Neural crest cell (in vitro differentiated cells): ENCODE measurements at places on chromosomes 5 and 9.

DNA sequence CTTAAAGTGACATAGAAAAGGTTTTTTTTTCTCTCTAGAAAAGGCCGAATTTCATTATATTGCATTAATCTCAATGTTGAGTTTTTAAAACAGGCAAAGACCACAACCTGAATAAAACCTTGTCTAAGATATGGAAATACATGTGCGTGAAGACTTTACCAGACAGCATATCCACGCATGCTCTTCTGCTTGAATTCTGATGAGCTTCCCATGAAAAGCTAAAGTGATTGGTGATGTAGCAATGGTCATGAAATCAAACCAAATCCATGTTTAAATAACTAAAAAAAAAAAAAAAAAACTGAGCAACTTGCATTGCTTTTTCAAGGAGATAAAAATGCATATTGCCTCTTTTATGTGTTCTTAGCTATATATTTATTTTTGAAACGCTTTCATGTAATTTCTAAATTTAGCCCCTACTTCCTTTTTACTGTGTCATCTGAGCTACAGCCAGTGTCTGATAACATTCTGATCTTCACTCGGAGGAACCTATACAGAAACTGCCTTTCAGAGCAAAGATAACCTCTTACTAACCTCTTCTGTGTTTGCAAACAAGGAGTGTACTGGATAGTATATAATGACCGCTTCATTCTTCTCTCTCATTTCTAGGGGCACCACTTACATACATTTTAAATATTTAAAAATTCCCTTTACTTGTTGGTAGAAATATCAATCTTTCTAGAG is 179.1 kb upstream of the GNA14 start:
- H3K4me1 ChIP-seq: peaks cover 34% of the 10 kb centered on the region
- H3K27ac ChIP-seq: no peak overlapping the region
- peaks cover 7% of the 10 kb centered on the region for H3K36me3 ChIP-seq
- no peaks in the 10 kb centered on the region for H3K27me3 ChIP-seq
- DNase-seq: no peak
- no peak overlapping the region for H3K4me3 ChIP-seq

DNA sequence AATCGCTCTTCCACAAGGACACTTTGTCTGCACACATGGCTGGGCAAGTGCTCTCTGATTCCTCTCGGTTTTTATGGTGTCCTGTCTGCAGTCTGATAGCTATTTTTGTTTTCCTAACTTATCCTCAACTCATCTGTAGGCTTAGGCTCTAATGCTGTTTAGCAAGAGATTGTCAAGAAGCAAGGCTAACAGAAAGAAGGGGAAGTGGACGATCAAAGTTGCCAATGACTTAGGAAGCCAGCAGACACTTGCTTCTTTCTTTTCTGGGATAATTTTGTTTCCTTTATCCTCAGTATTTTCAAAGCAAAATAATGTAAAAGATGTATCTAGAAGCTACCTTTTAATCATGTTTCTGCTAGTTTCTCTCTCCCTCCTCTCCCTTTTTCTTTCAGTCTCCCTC is 130.7 kb downstream of the PRKACG start:
- no peak overlapping the region for H3K27ac ChIP-seq
- no peak for DNase-seq
- no peaks in the 10 kb centered on the region for H3K27me3 ChIP-seq
- H3K4me1 ChIP-seq: no peaks in the 10 kb centered on the region

DNA sequence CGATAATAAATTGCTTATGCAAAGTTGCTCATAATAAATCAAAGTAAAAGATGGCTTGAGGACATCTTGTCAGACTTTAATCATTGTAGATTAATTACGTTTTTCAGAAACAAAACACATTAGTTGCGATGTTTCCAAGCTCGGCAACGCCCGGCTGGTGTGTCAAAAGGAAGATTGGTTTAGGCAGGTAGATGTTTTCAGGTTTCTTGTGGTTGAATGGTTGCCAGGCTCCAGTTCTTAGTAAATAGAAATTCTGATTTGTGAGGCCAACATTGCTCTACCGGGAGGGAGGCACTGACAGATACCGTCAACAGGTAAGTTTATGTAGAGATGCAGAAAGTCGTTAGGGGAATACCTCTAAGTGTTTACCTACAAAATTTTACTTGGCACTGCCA is 280.3 kb downstream of the NPR3 start:
- no peaks in the 10 kb centered on the region for H3K4me1 ChIP-seq
- H3K27me3 ChIP-seq: no peaks in the 10 kb centered on the region
- no peak for DNase-seq
- H3K36me3 ChIP-seq: no peaks in the 10 kb centered on the region
- H3K4me3 ChIP-seq: no peak overlapping the region

- H3K4me3 ChIP-seq: peak overlapping the region; percentile 34
- no peak for DNase-seq
- H3K4me1 ChIP-seq: peaks cover 54% of the 10 kb centered on the region
- H3K27ac ChIP-seq: peak overlapping the region; percentile 62
Measured at GRCh38 chr5:141489841-141490240, 960 bp downstream of the PCDHGC5 start.

DNA sequence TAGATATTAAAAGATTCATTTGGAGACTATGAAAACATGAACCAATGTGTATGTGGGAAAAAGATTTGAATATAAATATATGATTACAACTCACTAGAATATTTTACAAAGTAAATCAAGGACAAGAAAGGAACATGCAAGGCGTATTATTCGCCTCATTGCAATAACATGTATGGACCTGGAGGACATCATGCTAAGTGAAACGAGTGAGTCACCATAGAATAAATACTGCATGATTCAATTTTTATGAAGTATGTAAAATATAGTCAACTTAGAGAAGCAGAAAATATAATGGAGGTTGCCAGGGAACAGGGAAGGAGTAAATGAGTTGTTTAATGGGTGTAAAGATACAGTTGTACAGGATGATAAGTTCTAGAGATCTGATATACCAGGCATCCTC is 4.9 kb downstream of the TXNDC8 start:
- no peak overlapping the region for H3K27ac ChIP-seq
- H3K27me3 ChIP-seq: no peaks in the 10 kb centered on the region
- DNase-seq: no peak
- no peak overlapping the region for H3K4me3 ChIP-seq

- H3K36me3 ChIP-seq: no peaks in the 10 kb centered on the region
- no peak for DNase-seq
- no peak overlapping the region for H3K4me3 ChIP-seq
- H3K27me3 ChIP-seq: no peaks in the 10 kb centered on the region
- no peaks in the 10 kb centered on the region for H3K4me1 ChIP-seq
- H3K27ac ChIP-seq: no peak overlapping the region
Measured at GRCh38 chr5:100623719-100624118, 88.5 kb downstream of the FAM174A start.
